Osteoblast (primary cell): ENCODE measurements at places on chromosomes 4 and X. TPM values are rescaled to one million over a fixed set of nuclear protein-coding genes. Genes with fewer than 3 reads are reported as not detected.

Gene C4orf54
- total RNA-seq: under 0.01 TPM in 1 of 2 replicates, not detected in the other

- H3K27me3 ChIP-seq: no peaks in the 10 kb centered on the region
- no peak overlapping the region for H3K4me3 ChIP-seq
- H3K36me3 ChIP-seq: no peaks in the 10 kb centered on the region
- no peak overlapping the region for H3K27ac ChIP-seq
- H3K4me1 ChIP-seq: no peaks in the 10 kb centered on the region
- DNase-seq: no peak
Measured at GRCh38 chr4:143654571-143654970, 45.9 kb downstream of the FREM3 start.

GRCh38 chr4:132383571-132384199, 765.4 kb upstream of the PCDH10 start:
- no peaks in the 10 kb centered on the region for H3K36me3 ChIP-seq
- H3K27ac ChIP-seq: no peak overlapping the region
- no peak overlapping the region for H3K4me3 ChIP-seq
- no peaks in the 10 kb centered on the region for H3K27me3 ChIP-seq

DNA sequence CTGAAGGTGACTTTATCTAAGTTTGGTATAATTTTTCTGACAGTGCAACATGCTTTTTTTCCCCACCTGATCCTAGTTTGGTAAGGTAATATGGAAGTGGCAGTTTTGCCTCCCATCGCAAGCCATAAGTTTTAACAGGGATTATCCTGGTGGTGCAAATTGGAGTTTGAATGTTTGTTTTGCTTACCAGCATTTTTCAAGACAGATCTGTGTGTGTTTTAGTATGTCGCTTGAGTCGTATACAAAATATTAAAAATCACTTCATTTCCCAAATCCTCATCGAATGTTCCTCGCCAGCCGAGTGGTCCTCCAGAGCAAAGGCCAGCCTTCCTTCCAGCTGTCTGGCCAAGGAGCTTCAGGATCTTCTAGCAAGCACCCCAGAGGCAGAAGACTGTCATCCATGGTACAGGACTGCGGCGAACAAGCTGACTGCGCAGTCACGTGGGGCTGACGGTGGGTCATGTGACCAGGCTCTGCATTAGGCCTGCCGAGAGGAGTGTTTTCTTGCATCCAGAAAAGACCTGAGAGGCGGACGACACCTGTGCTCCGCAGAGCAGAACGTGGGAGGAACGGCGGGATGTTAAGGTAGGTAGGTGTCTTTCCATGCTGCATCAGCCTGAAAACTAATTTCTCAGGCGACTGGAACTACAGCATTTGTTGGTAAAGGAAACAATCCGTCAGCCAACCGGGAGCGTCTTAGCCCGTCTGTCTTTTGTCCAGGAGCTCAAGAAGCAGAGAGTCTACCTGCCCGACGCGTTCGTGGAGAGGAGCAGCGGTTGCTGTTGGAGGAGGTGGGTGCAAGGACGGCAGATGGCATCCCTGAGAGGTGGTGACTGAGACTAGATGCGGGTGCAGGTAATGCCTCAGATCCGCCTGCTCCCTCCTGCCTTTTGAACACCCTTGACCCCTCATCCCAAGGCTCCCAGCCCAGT, at the start of gene GPRASP3:
Gene GPRASP3, plus strand, starts transcription at position 507 of the 932 bp plus-strand sequence. CDS start 28,253 bp downstream, outside the sequence.
- no peaks in the 10 kb centered on the region for H3K36me3 ChIP-seq
- no peak within 1 kb of the TSS for H3K27ac ChIP-seq
- H3K4me1 ChIP-seq: no peaks in the 10 kb centered on the region
- peak within 1 kb of the TSS; percentile 52 for H3K4me3 ChIP-seq
- no peaks in the 10 kb centered on the region for H3K27me3 ChIP-seq

- no peaks in the 10 kb centered on the region for H3K4me1 ChIP-seq
- no peak for DNase-seq
- no peak overlapping the region for H3K4me3 ChIP-seq
- no peaks in the 10 kb centered on the region for H3K36me3 ChIP-seq
- no peaks in the 10 kb centered on the region for H3K27me3 ChIP-seq
Measured at GRCh38 chr4:72352711-72353110, 216.3 kb downstream of the ADAMTS3 start.

- no peak overlapping the region for H3K27ac ChIP-seq
- no peaks in the 10 kb centered on the region for H3K27me3 ChIP-seq
Measured at GRCh38 chr4:34182306-34182705, 2062.0 kb downstream of the ARAP2 start.

Gene BTK
- total RNA-seq: not detected in 2 replicates

DNA sequence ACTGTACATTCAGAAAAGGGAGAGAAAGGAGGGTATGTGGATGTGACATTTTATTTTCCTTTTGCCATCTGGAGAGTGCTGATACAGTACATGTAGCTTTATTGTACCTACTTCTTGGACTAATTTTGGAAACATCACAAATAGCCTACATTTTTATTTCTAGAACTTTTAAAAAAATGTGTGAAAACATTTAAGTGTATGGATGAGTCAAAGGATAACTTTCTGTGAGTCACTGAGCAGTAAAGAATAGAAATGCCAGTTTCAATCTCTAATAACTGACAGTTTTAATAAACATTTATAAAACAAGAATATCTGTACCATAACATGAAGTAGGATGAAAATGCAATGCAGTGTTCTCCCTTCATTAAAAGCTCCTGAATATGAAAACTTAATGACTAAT, 374.4 kb upstream of the NWD2 start:
- no peaks in the 10 kb centered on the region for H3K27me3 ChIP-seq
- DNase-seq: no peak
- no peak overlapping the region for H3K4me3 ChIP-seq
- H3K36me3 ChIP-seq: no peaks in the 10 kb centered on the region

- H3K4me1 ChIP-seq: peaks cover 20% of the 10 kb centered on the region
- peak overlapping the region; percentile 44 for H3K27ac ChIP-seq
- H3K27me3 ChIP-seq: no peaks in the 10 kb centered on the region
- H3K36me3 ChIP-seq: no peaks in the 10 kb centered on the region
- DNase-seq: peak; percentile 82
- no peak overlapping the region for H3K4me3 ChIP-seq
Measured at GRCh38 chrX:134670134-134670924, 12.1 kb upstream of the PLAC1 start.

GRCh38 chrX:24619647-24620046, 27.5 kb downstream of the PCYT1B start:
- H3K4me3 ChIP-seq: no peak overlapping the region
- H3K36me3 ChIP-seq: no peaks in the 10 kb centered on the region
- no peak for DNase-seq

- DNase-seq: no peak
- H3K4me1 ChIP-seq: peaks cover 18% of the 10 kb centered on the region
- H3K27ac ChIP-seq: no peak overlapping the region
- no peaks in the 10 kb centered on the region for H3K27me3 ChIP-seq
- H3K4me3 ChIP-seq: no peak overlapping the region
- H3K36me3 ChIP-seq: no peaks in the 10 kb centered on the region
Measured at GRCh38 chr4:26052663-26053541, 138.9 kb downstream of the SMIM20 start.

- no peak overlapping the region for H3K4me3 ChIP-seq
- DNase-seq: no peak
- H3K4me1 ChIP-seq: no peaks in the 10 kb centered on the region
Measured at GRCh38 chrX:82692991-82693390, 815.1 kb upstream of the POU3F4 start.

Gene HTR2C
- not detected in 2 replicates for total RNA-seq

Gene TLR3
- 8.0 and 8.8 TPM in 2 replicates for total RNA-seq

- H3K4me1 ChIP-seq: no peaks in the 10 kb centered on the region
- H3K4me3 ChIP-seq: no peak overlapping the region
- H3K27ac ChIP-seq: no peak overlapping the region
- no peak for DNase-seq
- no peaks in the 10 kb centered on the region for H3K27me3 ChIP-seq
Measured at GRCh38 chrX:87434618-87435017, 83.0 kb upstream of the KLHL4 start.

Gene DMD
- 12.7 and 13.8 TPM in 2 replicates for total RNA-seq

- peaks cover 26% of the 10 kb centered on the region for H3K4me1 ChIP-seq
- no peaks in the 10 kb centered on the region for H3K27me3 ChIP-seq
- no peak overlapping the region for H3K27ac ChIP-seq
Measured at GRCh38 chr4:137541181-137541580, 8.9 kb upstream of the PCDH18 start.

Gene ODAPH
- not detected in 2 replicates for total RNA-seq

Gene FHDC1
- 0.29 and 0.36 TPM in 2 replicates for total RNA-seq

Gene SPANXN3
- not detected in 2 replicates for total RNA-seq

Gene TAF7L
- 0.29 and 0.36 TPM in 2 replicates for total RNA-seq

DNA sequence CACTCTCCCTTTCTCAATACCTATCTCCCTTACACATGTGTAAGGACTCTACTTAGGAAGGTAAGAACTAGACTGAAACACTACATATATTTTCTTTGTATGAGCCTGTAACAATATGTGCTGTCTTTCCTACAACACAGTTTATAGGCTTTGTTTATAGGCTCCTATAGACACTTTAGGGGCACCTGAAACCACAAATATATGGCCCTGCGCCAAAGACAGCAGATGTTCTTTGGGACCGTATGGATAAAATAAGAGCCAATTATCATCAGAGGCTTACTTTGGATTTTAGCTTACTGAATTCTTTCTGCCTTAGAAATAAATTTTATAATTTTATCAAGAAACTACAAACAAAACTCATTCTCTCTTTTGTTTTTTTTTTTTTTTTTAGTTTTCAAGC, 16.6 kb upstream of the CXCL3 start:
- H3K27ac ChIP-seq: no peak overlapping the region
- H3K36me3 ChIP-seq: no peaks in the 10 kb centered on the region
- no peak for DNase-seq
- H3K4me3 ChIP-seq: no peak overlapping the region

DNA sequence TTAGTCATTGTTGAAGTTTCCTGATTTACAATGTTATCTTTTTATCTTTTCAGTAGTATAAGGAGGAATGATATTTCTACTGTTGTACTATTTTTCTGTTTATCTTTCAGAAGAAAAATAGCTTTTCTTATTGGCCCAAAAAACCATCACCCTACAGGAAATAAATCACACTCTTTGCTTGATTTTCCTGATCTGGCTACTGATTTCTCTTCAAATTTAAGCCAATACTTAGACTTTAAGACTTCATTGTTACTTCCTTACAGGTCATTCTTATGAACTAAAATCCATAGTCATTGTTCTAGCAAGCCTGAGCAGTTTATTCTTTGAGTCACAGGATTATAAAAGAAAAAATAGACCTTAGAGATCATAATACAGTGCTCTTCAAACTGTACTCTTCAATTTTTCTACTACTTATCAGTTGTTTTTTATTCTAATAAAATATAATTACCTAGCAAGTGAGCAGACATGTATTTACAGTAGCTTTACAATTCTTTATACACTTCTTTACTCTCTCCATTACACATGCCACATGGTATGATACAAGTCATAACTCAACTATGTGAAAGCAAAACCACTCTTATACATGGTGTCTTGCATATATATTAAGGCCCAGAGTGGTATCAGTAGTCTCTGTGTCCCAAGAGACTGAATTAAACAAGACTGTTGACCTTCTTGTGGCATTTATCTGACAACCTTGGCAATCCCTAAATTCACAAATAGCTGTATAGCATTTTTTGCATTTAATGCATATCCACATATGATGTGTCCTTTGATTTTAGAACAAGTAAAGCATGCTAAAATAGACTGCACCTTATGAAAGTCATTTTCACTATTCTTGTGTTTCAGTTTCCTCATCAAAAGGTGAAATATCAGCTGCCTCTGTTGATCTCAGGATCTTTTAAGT, 47.9 kb downstream of the TET2 start:
- H3K27ac ChIP-seq: peak overlapping the region; percentile 40
- H3K4me1 ChIP-seq: peaks cover 44% of the 10 kb centered on the region
- H3K27me3 ChIP-seq: no peaks in the 10 kb centered on the region
- DNase-seq: no peak
- no peak overlapping the region for H3K4me3 ChIP-seq

DNA sequence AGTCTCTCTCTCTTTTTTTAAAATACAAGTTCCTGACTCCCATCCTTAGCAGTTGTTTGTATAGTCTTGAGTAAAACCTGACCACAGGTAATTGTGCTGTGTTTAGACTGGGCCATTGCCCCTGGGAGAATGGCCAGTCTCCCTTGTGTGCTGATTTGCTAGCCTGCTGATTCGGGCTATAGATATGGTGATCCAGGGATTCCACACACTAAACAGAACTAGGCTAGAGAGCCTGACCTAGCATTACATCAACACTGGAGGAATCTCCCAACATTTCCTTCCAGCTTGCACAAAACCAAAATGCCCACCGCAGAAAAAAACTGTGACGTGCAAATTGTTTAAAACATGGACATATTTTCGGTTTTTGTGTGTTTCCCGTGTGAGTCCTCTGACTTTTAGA, 5.1 kb downstream of the UPRT start:
- H3K27me3 ChIP-seq: no peaks in the 10 kb centered on the region
- no peak overlapping the region for H3K4me3 ChIP-seq
- no peaks in the 10 kb centered on the region for H3K36me3 ChIP-seq
- DNase-seq: no peak

- no peaks in the 10 kb centered on the region for H3K36me3 ChIP-seq
- peak; percentile 13 for DNase-seq
- no peak overlapping the region for H3K4me3 ChIP-seq
- H3K27ac ChIP-seq: no peak overlapping the region
Measured at GRCh38 chr4:5370286-5370685, 319.0 kb downstream of the STK32B start.

Gene REPS2
- 0.59 and 0.72 TPM in 2 replicates for total RNA-seq

GRCh38 chrX:148930206-148930729, 429.9 kb downstream of the AFF2 start:
- no peak overlapping the region for H3K4me3 ChIP-seq
- no peak overlapping the region for H3K27ac ChIP-seq
- H3K27me3 ChIP-seq: no peaks in the 10 kb centered on the region
- H3K36me3 ChIP-seq: no peaks in the 10 kb centered on the region
- DNase-seq: no peak

Gene SPACA5
- total RNA-seq: not detected in 2 replicates

Gene SPANXA2
- total RNA-seq: 0.29 TPM in 1 of 2 replicates, not detected in the other

DNA sequence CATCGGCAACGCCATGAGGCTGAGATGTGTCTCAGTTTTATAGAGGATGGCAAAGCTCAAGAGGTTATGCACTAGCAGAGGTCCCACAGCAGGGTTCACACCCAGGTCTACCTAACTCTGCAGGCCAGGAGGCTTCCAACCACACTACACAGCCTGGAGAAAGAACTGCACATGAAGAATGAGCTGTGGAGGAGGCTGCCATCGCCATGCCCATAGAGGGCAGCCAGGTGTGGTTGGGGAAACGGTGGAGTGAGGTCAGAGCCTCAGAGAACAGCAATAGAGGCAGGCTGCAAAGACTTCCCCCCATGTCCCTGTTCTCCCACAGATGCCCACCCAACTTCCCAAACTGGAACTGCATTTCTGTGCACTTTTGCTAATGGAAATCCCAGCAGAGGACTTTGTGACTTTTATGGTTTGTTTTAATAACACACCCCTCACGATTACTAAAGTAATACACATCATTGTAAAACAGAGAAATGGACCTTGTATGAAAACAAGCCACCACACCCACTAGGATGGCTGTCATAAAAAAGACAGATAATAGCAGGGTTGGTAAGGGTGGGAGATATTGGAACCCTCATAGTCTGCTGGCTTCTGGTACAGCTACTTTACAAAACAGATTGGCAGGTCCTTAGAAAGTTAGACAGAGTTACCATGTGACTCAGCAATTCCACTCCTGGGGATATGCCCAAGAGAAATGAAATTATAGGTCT, 58.9 kb upstream of the PROM1 start:
- H3K27me3 ChIP-seq: peaks cover 20% of the 10 kb centered on the region
- H3K36me3 ChIP-seq: no peaks in the 10 kb centered on the region

- no peak overlapping the region for H3K27ac ChIP-seq
- DNase-seq: no peak
- H3K36me3 ChIP-seq: no peaks in the 10 kb centered on the region
Measured at GRCh38 chrX:7946960-7947359, 19.7 kb upstream of the PNPLA4 start.
